ENCODE measurements at places on chromosomes 12 and 14. TPM values are rescaled to one million over a fixed set of nuclear protein-coding genes. Genes with fewer than 3 reads are reported as not detected.

RTN1 gene
- total RNA-seq: 7.4 TPM

CEBPE gene
- total RNA-seq: not detected

IAPP gene
- not detected for total RNA-seq

OR4E2 gene
- total RNA-seq: not detected

TTC6 gene
- 0.92 TPM for total RNA-seq

DTD2 gene
- 13.0 TPM for total RNA-seq

INHBE gene
- total RNA-seq: not detected

- H3K4me3 ChIP-seq: no peak overlapping the region
- no peak overlapping the region for H3K27ac ChIP-seq
- H3K4me1 ChIP-seq: no peaks in the 10 kb centered on the region
- DNase-seq: no peak
- H3K27me3 ChIP-seq: no peaks in the 10 kb centered on the region
Measured at GRCh38 chr14:106209755-106210154, 683.4 kb downstream of the TMEM121 start.

DNA sequence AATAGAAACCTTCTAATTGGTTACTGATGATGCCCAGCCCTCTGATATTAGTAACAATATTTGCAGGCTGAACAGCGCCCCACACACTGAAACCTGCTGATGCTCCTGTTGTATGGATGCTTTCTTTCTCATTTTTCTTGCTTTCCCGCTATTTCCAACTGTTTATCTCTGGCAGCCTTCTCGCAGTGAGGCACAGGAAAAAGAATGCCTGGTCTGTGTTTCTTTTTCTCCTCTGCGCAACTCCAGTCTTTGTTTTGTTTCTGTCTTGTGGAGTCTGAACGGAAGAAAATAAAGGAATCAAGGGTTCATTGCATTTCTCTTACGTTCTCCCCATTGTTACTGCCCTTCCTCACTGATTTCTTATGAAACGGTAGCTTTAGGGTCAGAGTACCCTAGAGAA is 451.2 kb downstream of the EGLN3 start:
- H3K4me1 ChIP-seq: no peaks in the 10 kb centered on the region
- no peak overlapping the region for H3K27ac ChIP-seq
- no peak overlapping the region for H3K4me3 ChIP-seq
- H3K27me3 ChIP-seq: no peaks in the 10 kb centered on the region
- H3K36me3 ChIP-seq: no peaks in the 10 kb centered on the region

GRCh38 chr12:3200814-3201233 is 123.6 kb downstream of the TSPAN9 start:
- H3K27me3 ChIP-seq: no peaks in the 10 kb centered on the region
- H3K36me3 ChIP-seq: no peaks in the 10 kb centered on the region
- DNase-seq: peak; percentile 41
- peak overlapping the region; percentile 36 for H3K4me3 ChIP-seq

DNA sequence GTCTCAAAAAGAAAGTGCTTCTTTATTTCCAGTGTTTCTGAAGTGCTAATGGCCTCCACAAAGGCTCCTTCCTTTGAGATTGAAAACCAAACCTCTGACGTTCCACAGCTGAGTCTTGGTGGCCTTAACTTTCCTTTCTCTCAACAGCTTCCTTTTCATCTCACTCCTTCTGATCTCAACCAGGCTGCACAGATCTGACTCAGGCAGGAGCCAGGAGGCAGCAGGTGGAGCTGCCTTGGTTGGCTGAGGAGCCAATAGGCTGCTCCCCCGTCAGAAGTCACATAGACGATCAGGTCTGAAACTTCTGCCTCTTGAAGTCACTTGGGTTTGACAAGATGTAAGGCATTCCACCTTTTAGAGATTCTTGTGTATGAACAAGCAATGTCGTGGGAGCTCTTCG is 9.1 kb upstream of the KCNA5 start:
- no peak overlapping the region for H3K27ac ChIP-seq
- no peaks in the 10 kb centered on the region for H3K27me3 ChIP-seq
- no peaks in the 10 kb centered on the region for H3K4me1 ChIP-seq
- H3K36me3 ChIP-seq: no peaks in the 10 kb centered on the region
- DNase-seq: no peak
- no peak overlapping the region for H3K4me3 ChIP-seq

DNA sequence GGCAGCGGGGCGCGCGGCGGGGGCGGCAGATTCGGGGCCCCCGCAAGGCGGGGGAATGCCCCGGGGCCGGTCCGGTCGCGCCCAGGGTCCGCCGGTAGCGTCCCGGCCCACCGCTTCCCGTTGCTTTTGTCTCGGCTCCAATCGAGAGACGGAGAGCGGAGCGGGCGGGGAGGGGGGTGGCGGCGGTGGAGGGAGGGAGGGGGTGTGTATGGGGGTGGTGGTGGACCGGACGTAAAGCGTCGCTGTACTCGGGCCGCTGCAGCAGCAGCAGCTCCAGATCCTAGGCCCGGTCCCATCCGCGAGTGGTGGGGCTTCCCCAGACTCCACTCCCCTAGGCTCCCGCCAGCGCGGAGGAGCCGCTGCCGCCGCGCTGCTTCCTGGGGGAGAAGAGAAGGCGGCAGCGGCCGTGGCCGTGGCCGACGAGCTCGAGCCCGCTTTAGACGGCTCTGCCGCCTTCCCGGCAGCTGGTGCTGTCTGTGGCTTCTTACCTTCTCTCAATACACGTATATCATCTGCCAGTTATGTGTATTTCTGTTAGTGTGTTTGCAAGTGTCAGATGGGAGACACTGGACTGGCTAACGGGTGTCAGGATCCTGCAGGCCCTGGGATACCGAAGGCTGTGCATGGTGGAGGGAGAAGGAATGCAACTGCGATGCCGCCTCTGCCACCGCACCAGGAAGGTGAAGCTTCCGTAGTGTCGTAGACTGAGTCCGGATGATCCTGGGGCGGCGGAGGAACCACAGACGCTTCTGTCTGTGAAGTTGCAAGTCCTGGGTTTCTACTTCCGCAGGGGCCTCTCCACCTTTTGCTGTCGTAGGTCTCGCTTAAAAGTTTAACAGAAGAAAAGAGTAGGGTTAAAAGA is 508 bp downstream of the CNOT2 start:
- H3K27ac ChIP-seq: peak overlapping the region; percentile 92
- peaks cover 3% of the 10 kb centered on the region for H3K4me1 ChIP-seq
- no peaks in the 10 kb centered on the region for H3K27me3 ChIP-seq
- H3K36me3 ChIP-seq: no peaks in the 10 kb centered on the region

DNA sequence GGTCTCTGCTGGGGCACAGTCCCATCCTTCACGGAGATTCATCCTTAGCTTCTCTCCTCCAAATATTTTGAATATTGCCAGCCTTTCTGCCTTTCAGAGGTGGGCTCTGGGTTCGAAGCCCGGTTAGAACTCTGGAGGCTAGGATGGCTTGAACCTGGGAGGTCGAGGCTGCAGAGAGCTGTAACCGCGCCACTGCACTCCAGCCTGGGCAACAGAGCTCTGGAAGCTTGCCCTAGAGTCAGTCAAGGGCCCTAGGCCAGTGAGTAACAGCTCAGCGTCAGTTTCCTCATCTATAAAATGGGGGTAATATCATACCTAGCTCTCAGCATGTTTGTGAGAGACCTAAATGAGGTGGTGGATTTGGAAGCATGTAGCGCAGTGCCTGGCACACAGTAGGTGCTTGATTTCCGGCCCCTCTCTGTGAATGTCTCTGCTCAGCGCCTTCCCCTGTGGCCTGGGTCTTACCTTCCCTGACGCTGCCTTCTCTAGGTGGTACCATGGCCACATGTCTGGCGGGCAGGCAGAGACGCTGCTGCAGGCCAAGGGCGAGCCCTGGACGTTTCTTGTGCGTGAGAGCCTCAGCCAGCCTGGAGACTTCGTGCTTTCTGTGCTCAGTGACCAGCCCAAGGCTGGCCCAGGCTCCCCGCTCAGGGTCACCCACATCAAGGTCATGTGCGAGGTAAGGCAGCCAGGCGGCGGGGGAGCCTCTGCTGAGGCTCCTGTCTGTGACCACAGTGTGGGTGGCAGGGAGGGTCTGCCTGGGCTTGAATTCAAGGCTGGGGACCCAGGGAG is 3.4 kb downstream of the PTPN6 start:
- no peak overlapping the region for H3K4me3 ChIP-seq
- H3K36me3 ChIP-seq: no peaks in the 10 kb centered on the region
- no peaks in the 10 kb centered on the region for H3K27me3 ChIP-seq
- no peak overlapping the region for H3K27ac ChIP-seq

GRCh38 chr14:89013098-89013504 is 188.7 kb downstream of the TTC8 start:
- no peaks in the 10 kb centered on the region for H3K36me3 ChIP-seq
- H3K4me1 ChIP-seq: no peaks in the 10 kb centered on the region
- H3K27ac ChIP-seq: no peak overlapping the region
- H3K4me3 ChIP-seq: no peak overlapping the region
- H3K27me3 ChIP-seq: no peaks in the 10 kb centered on the region

- no peak overlapping the region for H3K27ac ChIP-seq
- no peak overlapping the region for H3K4me3 ChIP-seq
- peaks cover 5% of the 10 kb centered on the region for H3K4me1 ChIP-seq
- DNase-seq: no peak
- H3K36me3 ChIP-seq: no peaks in the 10 kb centered on the region
Measured at GRCh38 chr12:57276935-57277563, 26.1 kb upstream of the STAC3 start.

DNA sequence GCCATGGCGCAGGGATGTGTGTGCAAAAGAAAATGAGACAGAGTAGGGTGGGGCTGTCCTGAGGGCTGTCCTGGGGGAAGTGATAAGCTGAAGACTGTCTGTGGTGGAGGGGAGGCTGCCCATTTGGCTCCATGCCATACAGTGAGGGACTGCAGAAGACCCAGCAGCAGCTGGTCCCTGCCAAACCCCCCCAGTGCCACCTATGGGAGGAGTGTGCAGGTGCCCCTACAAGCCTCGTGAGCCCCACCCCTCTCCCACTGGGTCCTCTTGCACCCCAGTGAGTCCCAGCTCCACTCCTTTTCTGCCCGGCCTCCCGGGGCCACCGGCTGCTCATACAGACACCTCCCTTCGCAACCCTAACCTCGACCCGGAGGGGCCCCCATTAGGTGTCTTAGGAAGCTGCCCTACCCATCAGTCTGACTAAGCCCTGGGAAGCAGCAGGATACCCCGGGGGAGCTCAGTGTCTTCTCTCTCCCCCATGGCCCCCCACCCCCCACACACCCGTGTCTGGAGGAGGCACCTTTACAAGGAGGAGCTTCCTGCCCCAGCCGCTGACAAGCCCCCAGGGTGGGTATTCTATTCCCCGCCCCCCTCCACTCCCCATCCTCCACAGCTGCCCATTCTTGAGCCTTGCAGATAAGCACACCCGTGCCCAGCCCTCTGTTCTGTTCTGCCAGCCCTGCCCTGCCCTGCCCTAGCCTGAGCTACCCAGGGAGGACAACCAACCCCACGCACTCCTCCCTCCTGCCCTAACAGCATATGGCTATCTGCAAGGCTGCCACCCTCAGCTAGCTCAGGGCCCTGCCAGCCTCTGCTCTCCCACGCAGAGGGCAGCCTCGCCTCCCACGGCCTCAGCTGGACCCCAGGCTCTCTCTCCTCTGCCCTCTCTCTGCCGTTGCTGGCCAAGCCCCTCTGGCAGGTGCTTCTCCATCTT is 41.9 kb downstream of the SLC6A12 start:
- H3K36me3 ChIP-seq: no peaks in the 10 kb centered on the region
- DNase-seq: no peak
- peaks cover 7% of the 10 kb centered on the region for H3K4me1 ChIP-seq
- H3K27ac ChIP-seq: no peak overlapping the region
- no peaks in the 10 kb centered on the region for H3K27me3 ChIP-seq

- no peak for DNase-seq
- H3K36me3 ChIP-seq: no peaks in the 10 kb centered on the region
- no peaks in the 10 kb centered on the region for H3K27me3 ChIP-seq
- H3K27ac ChIP-seq: no peak overlapping the region
Measured at GRCh38 chr12:31119192-31119802, 45.6 kb downstream of the DDX11 start.

- H3K36me3 ChIP-seq: no peaks in the 10 kb centered on the region
- peaks cover 12% of the 10 kb centered on the region for H3K4me1 ChIP-seq
- no peak for DNase-seq
- H3K4me3 ChIP-seq: peak overlapping the region; percentile 96
- peak overlapping the region; percentile 99 for H3K27ac ChIP-seq
Measured at GRCh38 chr12:55726971-55727370, 1.8 kb downstream of the CD63 start.

GRCh38 chr14:38505221-38505972 is 249.5 kb upstream of the CLEC14A start:
- H3K36me3 ChIP-seq: no peaks in the 10 kb centered on the region
- H3K4me1 ChIP-seq: peaks cover 4% of the 10 kb centered on the region
- no peak overlapping the region for H3K4me3 ChIP-seq
- H3K27me3 ChIP-seq: no peaks in the 10 kb centered on the region

GRCh38 chr12:48296586-48297282 is 54.0 kb downstream of the ZNF641 start:
- peak overlapping the region; percentile 32 for H3K4me3 ChIP-seq
- H3K4me1 ChIP-seq: no peaks in the 10 kb centered on the region
- H3K27ac ChIP-seq: no peak overlapping the region
- DNase-seq: peak; percentile 83
- H3K36me3 ChIP-seq: no peaks in the 10 kb centered on the region

- no peaks in the 10 kb centered on the region for H3K36me3 ChIP-seq
- DNase-seq: no peak
Measured at GRCh38 chr14:89212386-89213235, 204.4 kb downstream of the FOXN3 start.

GRCh38 chr12:23921099-23921856 is 28.2 kb downstream of the SOX5 start:
- no peaks in the 10 kb centered on the region for H3K4me1 ChIP-seq
- no peak for DNase-seq
- no peak overlapping the region for H3K27ac ChIP-seq

DNA sequence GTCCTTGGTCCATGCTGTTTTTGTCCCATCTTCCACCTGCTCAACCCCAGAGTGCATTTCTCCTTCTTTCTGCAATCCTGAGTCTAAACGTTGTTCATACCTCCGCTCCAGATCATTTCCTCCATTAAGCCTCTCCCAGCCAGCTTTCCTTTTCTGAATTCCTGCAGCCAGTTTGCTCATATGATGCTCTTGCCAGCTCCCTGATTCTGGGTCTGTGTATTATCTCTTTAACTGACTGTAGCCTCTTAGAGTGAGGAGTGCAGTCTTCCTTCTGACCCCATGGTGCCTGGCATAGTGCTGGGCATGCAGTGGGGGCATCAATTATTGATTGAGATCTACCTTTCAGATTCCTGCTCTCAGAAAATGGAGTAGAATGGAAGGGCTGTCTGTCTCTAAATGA is 11.5 kb upstream of the TBPL2 start:
- DNase-seq: no peak
- H3K4me1 ChIP-seq: peaks cover 7% of the 10 kb centered on the region
- H3K36me3 ChIP-seq: no peaks in the 10 kb centered on the region
- no peaks in the 10 kb centered on the region for H3K27me3 ChIP-seq

- H3K4me1 ChIP-seq: no peaks in the 10 kb centered on the region
- H3K27me3 ChIP-seq: no peaks in the 10 kb centered on the region
- H3K4me3 ChIP-seq: no peak overlapping the region
- H3K27ac ChIP-seq: no peak overlapping the region
- no peaks in the 10 kb centered on the region for H3K36me3 ChIP-seq
- no peak for DNase-seq
Measured at GRCh38 chr14:56570295-56570694, 9.3 kb upstream of the TMEM260 start.

GRCh38 chr12:32332446-32332845 is 66.9 kb upstream of the FGD4 start:
- H3K27ac ChIP-seq: peak overlapping the region; percentile 33
- no peak for DNase-seq
- no peaks in the 10 kb centered on the region for H3K36me3 ChIP-seq
- H3K27me3 ChIP-seq: no peaks in the 10 kb centered on the region

- H3K36me3 ChIP-seq: no peaks in the 10 kb centered on the region
- H3K27me3 ChIP-seq: no peaks in the 10 kb centered on the region
- no peak for DNase-seq
Measured at GRCh38 chr12:130212384-130212989, 50.2 kb downstream of the FZD10 start.

- H3K27ac ChIP-seq: no peak overlapping the region
- H3K27me3 ChIP-seq: no peaks in the 10 kb centered on the region
- DNase-seq: no peak
- no peaks in the 10 kb centered on the region for H3K36me3 ChIP-seq
Measured at GRCh38 chr14:66249544-66249943, 236.6 kb upstream of the CCDC196 start.

Measured in ovary (tissue), 10 donors.